ENCODE measurements at places on chromosomes 1 and 21. TPM values are rescaled to one million over a fixed set of nuclear protein-coding genes. Genes with fewer than 3 reads are reported as not detected.

- H3K4me1 ChIP-seq: no peaks in the 10 kb centered on the region
- peaks cover 54% of the 10 kb centered on the region for H3K36me3 ChIP-seq
- no peak overlapping the region for H3K4me3 ChIP-seq
- H3K27ac ChIP-seq: no peak overlapping the region
Observed at GRCh38 chr1:41547781-41548560, 63.5 kb upstream of the EDN2 start.

The C1orf185 gene
- total RNA-seq: not detected

GRCh38 chr1:95257758-95258157 is 23.7 kb downstream of the RWDD3 start:
- no peak for DNase-seq
- no peak overlapping the region for H3K27ac ChIP-seq
- H3K4me3 ChIP-seq: no peak overlapping the region
- no peaks in the 10 kb centered on the region for H3K4me1 ChIP-seq
- peaks cover 7% of the 10 kb centered on the region for H3K36me3 ChIP-seq
- H3K27me3 ChIP-seq: no peaks in the 10 kb centered on the region

DNA sequence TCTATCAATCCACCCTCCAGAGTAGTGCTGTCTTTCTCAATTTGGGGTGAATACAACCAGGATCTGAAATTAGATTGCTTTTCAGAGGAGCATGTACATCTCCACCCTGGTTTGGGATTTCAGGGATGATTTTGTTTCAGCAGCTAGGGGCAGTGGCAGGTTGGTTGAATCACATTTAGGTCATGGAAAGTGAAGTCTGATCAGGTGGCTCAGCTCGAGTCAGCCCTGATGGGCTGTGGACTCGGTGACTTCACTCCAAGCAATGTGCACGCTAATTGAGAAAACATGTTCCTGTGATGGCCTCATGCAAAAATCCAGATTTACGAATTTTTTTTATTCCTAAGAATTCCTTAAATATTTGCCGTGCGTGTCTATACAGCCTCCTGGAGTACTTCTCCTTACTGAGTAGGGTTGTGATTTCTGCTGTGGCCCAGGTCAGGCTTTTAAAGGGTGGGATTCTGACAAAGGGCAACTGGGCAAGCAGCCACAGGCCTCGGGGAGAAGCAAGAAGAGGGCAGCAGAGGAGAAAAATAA is 7.5 kb downstream of the NGF start:
- DNase-seq: no peak
- H3K27me3 ChIP-seq: peaks cover 17% of the 10 kb centered on the region
- no peaks in the 10 kb centered on the region for H3K4me1 ChIP-seq
- H3K27ac ChIP-seq: no peak overlapping the region
- no peak overlapping the region for H3K4me3 ChIP-seq

The KRTAP19-1 gene
- total RNA-seq: not detected

- peaks cover 48% of the 10 kb centered on the region for H3K4me1 ChIP-seq
- H3K36me3 ChIP-seq: peaks cover 2% of the 10 kb centered on the region
- H3K4me3 ChIP-seq: no peak overlapping the region
- DNase-seq: peak; percentile 90
- H3K27me3 ChIP-seq: no peaks in the 10 kb centered on the region
Observed at GRCh38 chr21:45228171-45228641, 59.5 kb downstream of the POFUT2 start.

GRCh38 chr1:46508757-46509156 is 19.1 kb downstream of the DMBX1 start:
- H3K27me3 ChIP-seq: peaks cover 14% of the 10 kb centered on the region
- H3K4me1 ChIP-seq: no peaks in the 10 kb centered on the region
- no peak overlapping the region for H3K27ac ChIP-seq
- H3K36me3 ChIP-seq: no peaks in the 10 kb centered on the region
- no peak overlapping the region for H3K4me3 ChIP-seq

GRCh38 chr1:183185941-183186490 is at the start of gene LAMC2:
Gene LAMC2 (plus strand): TSS chr1:183186264. CDS start chr1:183186353, 89 bp downstream.
- no peaks in the 10 kb centered on the region for H3K36me3 ChIP-seq
- H3K27me3 ChIP-seq: peaks cover 35% of the 10 kb centered on the region
- H3K4me1 ChIP-seq: peaks cover 6% of the 10 kb centered on the region
- DNase-seq: peak; percentile 68
- peak within 1 kb of the TSS; percentile 47 for H3K4me3 ChIP-seq

Data from activated CD4-positive, alpha-beta T cell treated with anti-CD3 and anti-CD28 coated beads for 36 hours (primary cell).